ENCODE measurements at places on chromosomes 4 and X.

DNA sequence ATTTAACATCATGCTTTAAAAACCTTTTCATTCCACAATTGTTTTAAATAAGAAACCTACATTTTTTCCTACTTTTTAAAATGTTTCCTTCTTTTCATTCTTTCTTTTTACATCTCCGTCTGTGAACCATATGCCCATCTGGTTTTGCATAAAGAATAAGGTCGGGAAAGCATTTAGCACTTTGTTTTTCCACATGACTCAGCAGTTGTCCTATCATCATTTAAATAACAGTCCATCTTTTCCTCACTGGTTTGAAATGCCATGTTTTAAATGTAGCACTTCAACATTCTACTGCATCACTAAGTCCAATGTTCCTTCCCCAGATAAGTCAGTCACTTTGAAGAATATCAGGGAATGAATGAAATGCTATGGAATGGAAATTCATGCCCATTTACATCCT, 128.4 kb downstream of the SH3RF1 start:
- no peak for DNase-seq

GRCh38 chr4:95614684-95615205, 66.0 kb upstream of the UNC5C start:
- DNase-seq: no peak

- DNase-seq: no peak
Observed at GRCh38 chrX:39674490-39675161, 423.1 kb downstream of the BCOR start.

GRCh38 chr4:8829584-8829983, 42.1 kb downstream of the HMX1 start:
- DNase-seq: no peak
